IPS-NIHi11 (cell line): ENCODE measurements at places on chromosomes 2 and 18.
A peak's percentile ranks its signal among the peaks of the same experiment; 100 is the strongest.

GRCh38 chr18:45774065-45774521 lies 50.1 kb downstream of the SLC14A1 start:
- no peak for DNase-seq

DNA sequence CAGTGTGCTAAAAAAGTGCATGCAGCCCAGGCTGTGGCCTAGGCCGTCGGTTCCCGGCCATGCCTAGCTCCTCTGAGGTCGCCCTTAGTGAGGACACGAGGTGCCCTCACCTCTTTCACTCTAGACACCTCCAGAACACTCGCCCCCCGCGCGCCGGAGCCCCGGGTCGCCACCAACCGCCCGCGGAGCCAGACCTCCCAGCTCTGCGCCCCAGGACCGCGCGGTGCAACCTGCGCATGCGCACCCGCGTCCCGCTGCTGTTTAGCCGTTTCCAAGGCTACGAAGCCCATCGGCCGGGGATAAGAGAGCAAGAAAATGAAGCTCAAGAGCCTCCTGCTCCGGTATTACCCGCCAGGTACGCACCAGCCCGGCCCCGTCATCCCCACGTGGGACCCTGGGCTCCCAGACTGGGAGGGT lies at the start of gene DAW1:
Gene DAW1 (plus strand): TSS at position 257 of the 417 bp plus-strand sequence. CDS start 59 bp downstream, at position 316.
- peak; percentile 94 for DNase-seq

DNA sequence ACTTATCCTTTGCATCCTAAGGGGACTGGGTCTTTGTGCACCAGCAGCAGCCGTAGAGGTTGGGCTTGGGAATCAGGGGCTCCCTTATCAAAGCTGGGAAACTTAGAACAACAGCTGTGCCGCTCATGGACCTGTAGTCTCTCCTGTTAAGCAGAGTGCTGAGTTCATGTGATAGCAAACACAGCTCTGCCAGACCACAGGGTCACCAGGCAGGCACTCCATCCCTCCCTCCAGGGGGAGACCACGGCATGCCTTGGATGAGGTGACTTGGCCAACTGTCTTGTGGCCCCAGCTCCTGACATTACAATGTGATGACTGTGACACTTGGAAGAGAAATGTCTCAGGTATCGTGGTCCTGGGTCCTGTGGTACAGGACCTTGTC lies 60.0 kb downstream of the DGKD start:
- no peak for DNase-seq

DNA sequence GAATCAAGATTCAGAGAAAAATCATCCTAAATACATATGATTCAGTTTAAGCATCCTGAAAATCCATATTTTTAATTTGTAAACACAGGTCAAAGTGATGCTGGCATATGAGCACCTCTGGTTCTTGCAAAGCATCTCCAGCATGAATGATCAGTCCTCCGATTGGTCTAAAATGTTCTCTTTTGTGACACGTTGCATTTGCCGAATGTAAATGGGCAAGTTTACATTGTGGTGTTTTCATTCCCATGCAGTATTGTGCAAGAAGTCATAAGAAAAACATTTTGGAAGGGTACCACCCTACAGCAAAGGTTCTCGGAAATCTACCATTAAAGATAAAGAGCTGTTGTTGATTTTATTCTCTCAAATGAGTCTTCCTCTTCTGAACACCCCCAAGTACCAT lies 108.0 kb upstream of the UNC80 start:
- DNase-seq: no peak

GRCh38 chr2:227267410-227268115 lies 57.5 kb upstream of the MFF start:
- no peak for DNase-seq

GRCh38 chr2:178204977-178205376 lies 10.7 kb downstream of the OSBPL6 start:
- DNase-seq: no peak

GRCh38 chr2:197216361-197216979 lies 94.1 kb downstream of the ANKRD44 start:
- no peak for DNase-seq

- peak; percentile 87 for DNase-seq
These were observed 430 bp upstream of the CELF4 start for GRCh38 chr18:37565977-37566478.

GRCh38 chr2:192379736-192380135 lies 185.0 kb upstream of the TMEFF2 start:
- no peak for DNase-seq

GRCh38 chr2:20089715-20090464 lies 38.5 kb upstream of the LAPTM4A start:
- DNase-seq: no peak

DNA sequence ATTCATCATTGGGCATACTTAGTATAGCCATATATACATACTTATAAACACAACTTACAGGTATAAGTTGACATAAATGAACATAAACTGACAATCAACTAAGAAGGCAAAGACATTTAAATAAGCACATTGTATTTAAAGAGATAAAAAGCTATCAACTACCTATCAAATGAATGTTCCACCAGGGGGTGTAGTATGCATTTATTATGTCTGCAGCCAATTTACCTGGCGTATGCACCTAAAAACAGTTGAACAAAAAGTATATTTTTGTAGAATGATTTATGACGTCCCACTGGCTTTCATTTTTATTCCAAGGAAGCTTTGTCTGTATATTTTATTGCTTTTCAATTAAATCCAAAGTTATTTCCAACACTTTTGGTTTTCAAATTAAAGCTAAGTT lies 323.5 kb downstream of the AFF3 start:
- DNase-seq: no peak

- DNase-seq: no peak
These were observed 16.4 kb upstream of the NMS start for GRCh38 chr2:100453853-100454252.

DNA sequence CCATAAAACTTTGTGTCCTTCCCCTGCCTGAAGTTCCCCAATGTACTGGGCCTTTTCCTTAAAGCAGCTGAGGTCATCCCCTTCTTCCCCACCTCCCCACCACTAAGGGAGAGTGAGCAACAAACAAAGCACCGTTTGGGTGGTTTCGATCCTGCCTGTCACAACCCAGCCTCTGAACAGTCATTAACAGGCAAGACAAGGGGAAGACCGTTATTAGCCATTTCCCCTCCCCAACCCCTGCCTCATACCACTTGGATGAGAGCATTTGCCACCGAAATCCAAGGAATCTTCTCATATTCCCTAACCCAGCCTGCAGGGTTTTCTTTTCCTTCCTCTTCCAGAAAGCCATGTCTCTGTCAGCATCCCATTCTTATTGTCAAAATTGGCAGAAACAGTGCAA lies 65.6 kb downstream of the STRADB start:
- DNase-seq: no peak

GRCh38 chr2:212667751-212668316 lies 129.2 kb upstream of the ERBB4 start:
- DNase-seq: no peak

- no peak for DNase-seq
These were observed 144.6 kb upstream of the LYPD1 start for GRCh38 chr2:132814651-132815050.

GRCh38 chr2:190470256-190470826 lies 62.2 kb downstream of the MFSD6 start:
- no peak for DNase-seq

DNA sequence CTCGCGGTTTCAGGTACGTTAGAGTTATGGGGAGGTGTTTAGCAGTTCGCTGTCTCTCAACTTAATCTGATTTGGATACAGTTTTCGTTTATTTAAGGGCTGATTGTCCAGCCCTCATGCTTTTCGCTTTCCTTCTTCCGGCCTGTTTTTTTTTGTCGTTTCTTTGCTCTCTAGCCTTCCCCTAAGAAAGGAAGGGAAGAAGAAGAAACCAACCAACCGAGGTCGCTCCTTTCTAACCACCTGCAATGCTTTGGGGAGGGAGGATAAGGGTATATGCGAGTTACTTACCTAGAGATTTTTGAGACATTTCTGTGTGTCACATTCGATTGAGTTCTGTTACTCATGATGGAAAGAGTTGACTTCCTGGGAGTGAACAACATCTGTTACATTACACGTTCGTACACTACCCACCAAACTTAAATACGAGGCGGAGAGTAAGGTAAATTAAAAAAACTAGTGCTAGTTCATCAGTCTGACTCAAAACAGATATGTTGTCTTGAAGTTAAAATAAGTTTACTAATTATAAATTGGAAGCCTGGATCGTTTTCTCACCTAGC lies 918 bp downstream of the EIF5B start:
- no peak for DNase-seq

DNA sequence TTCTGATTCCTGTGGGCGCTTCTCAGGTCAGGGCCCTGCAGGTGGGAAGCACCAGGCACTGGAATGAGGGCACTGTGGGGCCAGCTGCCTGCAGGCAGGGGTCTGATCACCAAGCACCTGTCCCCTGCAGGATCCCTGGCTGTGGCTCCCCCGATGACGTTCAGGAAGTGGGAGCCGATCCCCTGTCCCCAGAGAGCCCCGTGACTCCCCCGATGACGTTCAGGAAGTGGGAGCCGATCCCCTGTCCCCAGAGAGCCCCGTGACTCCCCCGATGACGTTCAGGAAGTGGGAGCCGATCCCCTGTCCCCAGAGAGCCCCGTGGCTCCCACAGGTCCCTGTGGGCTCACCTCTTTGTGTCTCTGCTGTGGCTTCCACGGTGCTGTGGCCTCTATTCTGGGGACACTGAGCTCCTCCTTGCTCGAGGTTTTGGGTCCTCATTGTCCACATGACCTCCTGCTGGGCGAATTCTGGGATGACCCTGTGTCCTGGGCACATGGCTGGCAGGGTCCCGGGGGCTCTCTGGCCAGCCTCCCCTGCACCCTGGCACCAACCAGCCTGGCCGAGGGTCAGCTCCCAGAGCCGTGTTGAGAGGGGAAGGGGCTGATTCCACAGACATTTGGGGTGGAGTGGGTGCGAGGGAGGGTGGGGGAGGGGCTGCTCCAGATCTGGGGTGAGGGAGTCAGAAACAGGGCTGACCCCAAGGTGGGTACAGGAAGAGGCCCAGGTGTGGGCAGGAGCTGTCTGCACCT lies 4.8 kb downstream of the NEU4 start:
- peak; percentile 8 for DNase-seq

GRCh38 chr2:202307690-202308089 lies 42.1 kb downstream of the NOP58 start:
- DNase-seq: peak; percentile 31

DNA sequence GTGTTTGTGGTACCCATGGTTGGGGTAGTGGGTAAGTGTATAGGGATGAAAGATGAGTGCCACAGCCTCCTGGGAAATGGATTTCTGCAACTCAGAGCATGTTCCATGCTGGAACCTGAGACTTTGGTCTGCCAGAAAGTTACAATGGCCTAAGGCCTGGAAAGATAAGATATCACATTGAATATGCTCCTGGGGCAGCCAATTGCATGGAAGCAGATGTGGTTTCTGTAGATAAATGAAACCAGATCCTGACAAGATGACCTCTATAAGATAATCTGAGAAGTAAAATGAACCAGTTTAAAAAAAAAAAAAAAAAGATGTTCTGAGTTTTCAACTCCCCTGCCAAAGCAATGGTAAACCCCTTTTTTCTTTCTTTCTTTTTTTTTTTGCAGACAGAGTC lies 91.4 kb upstream of the NCK2 start:
- DNase-seq: no peak

- DNase-seq: no peak
These were observed 99.0 kb downstream of the FAM124B start for GRCh38 chr2:224302952-224303351.

- DNase-seq: no peak
These were observed 26.4 kb downstream of the SLC66A2 start for GRCh38 chr18:79924814-79925731.

GRCh38 chr2:238528953-238529781 lies 102.4 kb downstream of the ASB1 start:
- no peak for DNase-seq

DNA sequence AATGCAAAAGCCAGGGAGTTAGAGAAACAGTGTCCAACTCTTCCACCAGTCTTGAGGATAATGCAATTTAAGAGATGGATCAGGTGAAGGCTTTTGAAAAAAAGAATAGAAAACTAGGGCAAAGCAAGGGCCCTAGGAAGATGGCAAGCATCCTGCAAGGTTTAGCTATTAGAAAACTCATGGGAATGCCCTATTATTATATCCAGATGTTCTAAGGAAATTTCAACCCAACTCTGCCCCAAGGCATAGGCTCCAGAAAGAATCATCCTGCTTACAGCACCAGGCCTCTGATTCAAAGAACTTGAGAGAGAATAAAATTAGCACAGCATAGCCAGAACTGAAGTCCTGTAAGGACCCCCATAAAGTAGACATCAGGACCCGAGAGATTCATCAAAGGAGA lies 68.1 kb downstream of the EN1 start:
- no peak for DNase-seq

GRCh38 chr18:12032786-12033642 lies 51.7 kb downstream of the IMPA2 start:
- DNase-seq: no peak

DNA sequence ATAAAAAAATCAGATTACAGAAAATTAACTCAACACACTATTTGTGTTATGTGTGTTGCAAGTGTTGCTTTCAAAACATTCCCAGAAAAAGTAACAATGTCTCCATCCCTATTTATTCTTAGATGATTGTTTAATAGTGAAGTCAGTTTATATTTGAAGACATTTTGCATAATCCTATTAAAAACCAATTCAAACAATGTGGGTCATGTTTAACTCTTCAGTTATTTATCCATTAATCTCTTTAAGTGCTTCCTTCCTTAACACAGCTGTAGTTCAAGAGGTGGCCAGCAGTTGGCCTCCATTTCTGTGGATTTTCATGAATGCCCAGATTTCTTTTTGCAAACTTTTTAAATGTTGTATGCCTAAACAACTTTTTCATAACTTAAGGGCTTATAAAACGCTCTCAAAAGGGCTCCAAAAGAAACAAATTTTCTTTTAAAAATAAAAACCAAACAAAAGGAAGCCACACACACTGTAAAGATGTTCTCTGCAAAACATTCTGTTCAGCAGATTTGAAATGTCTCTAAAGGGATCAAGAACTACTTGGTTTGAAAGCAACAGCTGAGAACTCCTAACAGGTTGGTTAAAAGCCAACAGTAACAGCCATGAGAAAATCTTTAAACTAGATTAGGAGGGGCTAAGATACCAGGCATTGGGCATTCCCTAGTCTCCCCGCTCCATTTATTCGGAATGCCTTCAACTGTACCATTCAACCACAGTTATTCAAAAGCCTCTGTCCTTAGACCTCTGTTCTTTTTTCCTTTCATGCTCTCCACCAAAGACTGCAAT lies 71.5 kb downstream of the THADA start:
- DNase-seq: peak; percentile 24

- no peak for DNase-seq
These were observed 228.9 kb downstream of the RBM43 start for GRCh38 chr2:151032741-151033191.

- peak; percentile 31 for DNase-seq
These were observed 70.4 kb downstream of the CWC22 start for GRCh38 chr2:179936654-179937053.

- DNase-seq: no peak
These were observed 60.9 kb downstream of the AAK1 start for GRCh38 chr2:69582582-69583176.

- DNase-seq: no peak
These were observed 1221.0 kb downstream of the SUCLG1 start for GRCh38 chr2:83238111-83238510.

- no peak for DNase-seq
These were observed 24.5 kb downstream of the PTPN18 start for GRCh38 chr2:130380096-130380934.

- DNase-seq: no peak
These were observed 309.3 kb downstream of the RNF144A start for GRCh38 chr2:7226501-7226900.
